Occipital lobe (tissue), 3 donors: ENCODE measurements at places on chromosomes 3 and 15. TPM values are rescaled to one million over a fixed set of nuclear protein-coding genes. Genes with fewer than 3 reads are reported as not detected.

Gene FBLN2
- 9.4 TPM for total RNA-seq

GRCh38 chr15:83858820-83859505 is 205.0 kb downstream of the ADAMTSL3 start:
- no peak for DNase-seq

DNA sequence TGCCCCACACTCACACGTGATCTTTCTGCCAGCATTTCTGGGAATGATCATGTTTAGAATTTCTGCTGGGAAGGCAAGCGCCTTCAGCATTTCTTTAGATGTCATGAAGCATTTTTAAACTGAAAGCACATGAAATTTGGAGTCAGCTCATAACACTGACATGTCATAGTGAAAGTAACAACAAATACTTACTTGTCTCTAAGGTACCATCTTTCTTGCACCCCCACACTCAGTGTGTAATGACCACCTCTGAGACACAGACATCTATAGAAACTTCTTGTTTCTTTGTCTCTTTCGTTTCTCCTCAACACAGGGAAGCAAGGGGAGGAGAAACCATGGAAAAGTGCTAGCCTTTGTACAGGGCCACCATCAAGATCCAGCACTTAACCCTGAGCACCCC is 171.7 kb downstream of the RORA start:
- no peak for DNase-seq

DNA sequence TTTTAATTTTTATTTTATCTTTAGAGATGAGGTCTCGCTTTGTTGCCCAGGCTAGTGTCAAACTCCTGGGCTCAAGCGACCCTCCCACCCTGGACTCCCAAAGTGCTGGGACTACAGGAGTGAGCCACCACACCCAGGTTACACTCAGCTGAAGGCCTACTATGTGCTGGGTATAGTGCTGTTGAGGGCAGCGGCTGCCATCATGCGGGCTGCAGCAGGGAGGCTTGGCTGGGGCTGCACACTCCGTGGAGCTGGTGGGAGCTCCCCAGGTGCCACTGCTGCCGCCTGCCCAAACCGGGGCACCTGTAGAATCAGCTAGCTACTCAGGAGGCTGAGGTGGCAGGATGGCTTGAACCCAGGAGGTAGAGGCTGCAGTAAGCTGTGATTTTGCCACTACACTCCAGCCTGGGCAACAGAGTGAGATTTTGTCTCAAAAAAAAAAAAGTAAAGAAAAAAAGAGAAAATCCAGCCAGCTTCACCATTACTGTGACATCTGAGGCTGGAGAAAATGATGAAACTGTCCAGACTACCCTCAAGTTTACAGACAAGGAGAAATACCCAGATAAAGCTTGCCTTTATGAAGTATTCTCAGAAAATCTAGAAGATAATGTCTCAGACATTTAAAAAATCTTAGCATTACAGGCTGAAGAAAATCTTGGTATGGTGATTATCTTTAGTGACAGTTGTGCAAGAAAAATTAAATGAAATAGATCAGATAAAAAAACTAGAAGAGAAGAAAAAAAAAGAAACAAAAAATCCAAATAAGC is 42.1 kb downstream of the CRABP1 start:
- DNase-seq = no peak

GRCh38 chr3:173938616-173939015 is 541.1 kb downstream of the NLGN1 start:
- no peak for DNase-seq

DNA sequence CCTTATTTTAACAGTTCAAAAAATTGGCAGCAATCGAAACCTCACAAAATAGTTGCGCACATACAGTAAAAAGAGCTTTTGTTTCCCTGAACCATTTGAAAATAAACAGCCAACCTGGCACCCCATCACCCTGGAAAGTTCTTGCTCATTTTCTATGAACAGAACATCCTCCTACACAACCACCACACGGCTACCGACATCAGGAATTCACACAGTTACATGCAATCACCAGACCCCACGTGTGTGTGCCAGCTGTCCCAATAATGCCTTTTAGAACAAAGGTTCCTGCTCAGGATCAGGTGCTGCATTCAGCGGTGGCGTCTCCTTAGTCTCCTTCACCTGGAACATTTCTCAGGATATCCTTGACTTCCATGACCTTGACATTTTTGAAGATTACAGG is 186.5 kb downstream of the KLF13 start:
- no peak for DNase-seq
